Endothelial cell (in vitro differentiated cells): ENCODE measurements at places on chromosomes 3 and 15. TPM values are rescaled to one million over a fixed set of nuclear protein-coding genes. Genes with fewer than 3 reads are reported as not detected.

The SLC24A5 gene
- not detected for total RNA-seq

The KNG1 gene
- not detected for total RNA-seq

DNA sequence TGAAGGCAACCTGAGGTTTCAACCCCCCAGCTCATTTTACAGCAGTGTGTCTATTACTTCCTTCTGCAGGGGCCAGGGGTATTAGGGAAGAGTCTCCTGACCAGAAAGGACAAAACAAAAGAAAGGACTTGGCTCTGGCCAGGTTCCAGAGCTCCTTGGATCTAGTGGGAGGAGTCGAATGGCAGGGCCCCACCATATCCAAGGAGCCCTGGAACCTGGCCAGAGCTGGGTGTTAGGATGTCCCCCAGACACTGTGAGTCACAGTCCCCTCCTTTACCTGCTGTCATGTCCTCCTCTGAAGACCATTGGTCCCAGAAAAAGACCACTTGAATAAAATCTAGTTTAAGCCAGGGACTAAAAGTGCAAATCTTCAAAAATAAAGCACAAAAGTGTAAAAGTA, 113.2 kb downstream of the EEFSEC start:
- no peak overlapping the region for H3K27ac ChIP-seq
- no peaks in the 10 kb centered on the region for H3K27me3 ChIP-seq
- DNase-seq = no peak
- H3K4me1 ChIP-seq = peaks cover 6% of the 10 kb centered on the region
- H3K4me3 ChIP-seq = no peak overlapping the region
- H3K36me3 ChIP-seq = no peaks in the 10 kb centered on the region

GRCh38 chr3:158451405-158452055, 119.5 kb upstream of the MLF1 start:
- no peaks in the 10 kb centered on the region for H3K36me3 ChIP-seq
- H3K4me3 ChIP-seq = no peak overlapping the region
- no peak overlapping the region for H3K27ac ChIP-seq
- no peak for DNase-seq
- H3K4me1 ChIP-seq = no peaks in the 10 kb centered on the region

GRCh38 chr3:55014906-55015305, 87.0 kb upstream of the LRTM1 start:
- H3K27me3 ChIP-seq = no peaks in the 10 kb centered on the region
- no peak for DNase-seq
- no peak overlapping the region for H3K4me3 ChIP-seq
- no peak overlapping the region for H3K27ac ChIP-seq
- H3K36me3 ChIP-seq = no peaks in the 10 kb centered on the region
- H3K4me1 ChIP-seq = no peaks in the 10 kb centered on the region

DNA sequence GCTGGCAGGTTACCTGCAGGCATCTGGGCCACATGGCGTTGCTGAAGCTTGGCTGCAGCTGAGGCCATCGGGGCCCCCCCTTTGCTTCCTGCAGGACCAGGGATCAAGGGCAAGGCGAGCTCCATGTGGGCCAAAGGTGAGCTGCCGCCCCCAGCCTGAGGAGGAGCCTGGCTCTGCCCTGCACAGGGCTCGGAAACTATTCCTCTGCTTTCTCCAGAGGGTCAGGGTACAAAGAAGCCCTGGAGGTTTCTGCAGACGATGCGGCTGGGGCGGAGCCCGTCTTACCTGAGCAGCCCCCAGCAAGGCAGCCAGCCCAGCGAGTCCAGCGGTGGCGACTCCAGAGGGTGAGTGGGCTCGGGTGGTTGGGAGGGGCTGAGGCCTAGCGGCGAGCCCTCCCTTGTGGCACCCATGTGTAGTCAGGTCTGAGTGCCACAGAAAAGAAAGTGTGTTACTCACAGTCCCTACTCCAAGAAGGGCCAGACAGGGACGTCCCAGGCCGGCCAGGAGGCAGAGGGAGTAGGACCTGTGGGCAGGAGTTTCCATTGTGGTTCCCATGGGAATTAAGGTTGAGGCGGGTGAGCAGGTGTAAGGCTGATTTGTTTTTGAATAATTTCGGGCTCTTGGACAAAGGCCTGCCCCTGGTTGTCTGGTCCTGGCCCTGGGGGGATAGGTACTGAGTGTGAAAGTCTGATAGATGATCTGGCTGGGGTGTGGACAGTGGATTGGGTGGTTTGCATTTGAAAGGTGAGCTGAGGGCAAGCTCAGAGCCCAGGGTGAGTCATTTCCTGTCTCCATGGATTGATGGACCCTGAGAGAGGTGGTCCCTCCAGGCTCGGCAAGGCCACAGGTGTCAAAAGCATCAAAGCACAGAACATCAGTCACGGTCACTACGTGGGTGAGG, 25.4 kb downstream of the CFAP100 start:
- peak overlapping the region; percentile 28 for H3K4me3 ChIP-seq
- peaks cover 2% of the 10 kb centered on the region for H3K4me1 ChIP-seq
- DNase-seq = no peak
- H3K27me3 ChIP-seq = no peaks in the 10 kb centered on the region
- peak overlapping the region; percentile 36 for H3K27ac ChIP-seq
- no peaks in the 10 kb centered on the region for H3K36me3 ChIP-seq

- no peak overlapping the region for H3K4me3 ChIP-seq
- no peaks in the 10 kb centered on the region for H3K27me3 ChIP-seq
- H3K27ac ChIP-seq = no peak overlapping the region
- DNase-seq = no peak
- H3K36me3 ChIP-seq = no peaks in the 10 kb centered on the region
- peaks cover 5% of the 10 kb centered on the region for H3K4me1 ChIP-seq
Measured at GRCh38 chr3:54273791-54274190, 151.4 kb downstream of the CACNA2D3 start.

DNA sequence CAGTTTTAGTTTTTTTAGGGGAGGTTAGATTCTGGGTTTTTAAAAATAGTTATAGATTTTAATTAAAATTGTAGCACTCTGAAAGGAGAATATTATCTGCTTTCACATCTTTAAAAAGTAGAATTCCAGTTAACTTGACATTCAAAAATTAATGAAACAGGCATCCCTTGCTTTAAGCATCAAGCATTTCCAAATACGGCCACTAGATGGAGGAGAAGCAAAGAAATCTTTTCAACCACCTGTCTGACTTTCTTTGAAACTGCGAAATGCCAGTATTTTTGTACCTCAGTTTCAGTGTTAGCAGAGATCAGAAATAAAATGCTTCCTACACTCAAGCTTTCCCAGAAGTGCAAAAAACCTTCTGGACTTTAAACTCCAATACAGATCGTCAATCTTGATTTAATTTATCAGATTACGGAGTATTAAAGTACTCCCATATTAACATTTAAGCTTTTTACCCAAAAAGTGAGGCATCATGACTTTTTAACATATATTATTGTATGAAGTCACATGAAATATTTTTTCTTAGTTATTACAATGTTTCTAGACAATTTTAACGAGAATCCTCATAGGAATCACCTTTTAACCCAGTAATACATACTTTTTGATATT, 153.3 kb downstream of the P3H2 start:
- peak; percentile 57 for DNase-seq
- peaks cover 3% of the 10 kb centered on the region for H3K27me3 ChIP-seq
- no peaks in the 10 kb centered on the region for H3K36me3 ChIP-seq
- H3K27ac ChIP-seq = no peak overlapping the region
